ENCODE measurements at places on chromosomes 7 and 10.

DNA sequence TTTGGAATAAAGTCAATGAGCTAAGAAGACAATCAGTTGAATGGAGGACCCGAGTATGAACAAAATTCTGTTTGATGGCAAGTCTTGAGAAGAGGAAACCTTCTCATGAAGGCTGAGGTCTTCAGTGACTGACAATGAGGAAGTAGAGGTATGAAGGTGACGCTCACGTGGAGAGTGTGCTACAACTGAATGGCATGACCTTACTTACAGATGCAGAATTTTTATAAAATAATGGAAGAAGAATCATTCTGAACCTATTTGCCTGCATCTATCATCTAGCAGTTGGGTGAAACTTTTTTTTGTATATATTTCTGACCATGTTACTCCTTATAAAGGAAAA is 19.4 kb upstream of the SP4 start:
- DNase-seq = no peak

DNA sequence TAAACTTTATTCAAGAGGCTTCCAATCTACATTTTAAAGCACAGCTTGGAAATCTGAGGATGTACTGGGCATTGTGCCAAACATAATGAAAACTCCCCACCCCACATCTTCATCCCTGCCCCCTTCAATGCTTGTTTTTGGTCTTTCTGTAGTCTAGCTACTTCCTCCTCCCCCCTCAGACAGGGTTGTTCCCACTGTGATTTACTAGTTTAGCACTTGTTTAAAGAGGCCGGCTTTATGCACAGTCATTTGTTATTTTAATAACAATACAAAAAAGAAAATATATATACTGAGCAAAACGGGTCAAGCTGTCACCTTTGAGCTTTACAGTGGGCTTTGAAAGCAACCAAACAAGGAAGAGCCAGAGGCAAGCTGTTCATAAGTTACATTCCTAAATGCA is 132.6 kb downstream of the CHRM2 start:
- DNase-seq = no peak

DNA sequence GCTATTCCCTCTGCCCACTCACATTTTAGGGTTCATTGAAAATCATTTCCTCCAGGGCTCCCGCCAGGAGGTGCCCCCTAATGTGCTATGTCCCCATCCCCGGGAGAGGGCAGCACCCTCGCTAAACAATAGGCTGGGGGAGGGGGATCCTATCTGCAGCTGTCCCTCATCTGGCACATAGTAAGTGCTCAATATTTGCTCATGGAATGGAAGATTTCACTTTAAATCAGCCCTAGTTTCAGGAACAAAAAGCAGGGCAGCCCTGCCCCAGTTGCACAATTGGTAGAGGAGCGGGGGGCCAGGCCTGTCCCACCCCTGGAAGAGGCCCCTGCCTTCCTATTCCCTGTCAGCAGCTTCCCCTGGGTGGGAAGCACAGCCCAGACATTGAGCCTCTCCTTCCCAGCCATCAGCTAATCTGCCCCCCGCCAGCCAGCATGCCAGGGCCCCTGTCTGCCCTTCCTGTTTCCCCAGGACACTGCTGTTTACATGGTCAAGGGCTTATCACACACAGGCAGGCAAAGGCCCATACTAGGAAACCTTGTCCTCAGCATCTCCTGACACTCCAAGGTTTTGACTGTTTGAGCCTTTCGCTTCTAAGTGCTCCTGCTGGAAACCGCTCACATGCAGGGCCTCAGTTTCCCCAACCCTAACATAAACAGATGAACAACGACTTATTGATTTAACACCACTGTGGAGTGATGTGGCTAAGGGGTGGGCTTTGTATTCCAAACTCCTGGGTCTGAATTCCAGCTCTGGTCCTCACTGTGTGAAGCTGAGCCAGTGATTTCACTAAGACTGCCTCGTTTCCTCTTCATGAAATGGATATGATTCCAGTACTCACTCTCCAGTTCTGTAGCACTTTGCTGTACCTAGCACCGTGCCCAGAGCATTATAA is 130.7 kb upstream of the ZMIZ1 start:
- no peak for DNase-seq

- no peak for DNase-seq
Observed at GRCh38 chr7:68474661-68475216, 1123.5 kb upstream of the AUTS2 start.

GRCh38 chr10:10847387-10847786 is 170.3 kb upstream of the CELF2 start:
- no peak for DNase-seq
